ENCODE measurements at places on chromosomes 5 and 9.

- DNase-seq, result no peak
Observed at GRCh38 chr5:61813361-61813760, 481.3 kb downstream of the ZSWIM6 start.

- no peak for DNase-seq
Observed at GRCh38 chr5:114369680-114370417, 8.0 kb downstream of the KCNN2 start.

DNA sequence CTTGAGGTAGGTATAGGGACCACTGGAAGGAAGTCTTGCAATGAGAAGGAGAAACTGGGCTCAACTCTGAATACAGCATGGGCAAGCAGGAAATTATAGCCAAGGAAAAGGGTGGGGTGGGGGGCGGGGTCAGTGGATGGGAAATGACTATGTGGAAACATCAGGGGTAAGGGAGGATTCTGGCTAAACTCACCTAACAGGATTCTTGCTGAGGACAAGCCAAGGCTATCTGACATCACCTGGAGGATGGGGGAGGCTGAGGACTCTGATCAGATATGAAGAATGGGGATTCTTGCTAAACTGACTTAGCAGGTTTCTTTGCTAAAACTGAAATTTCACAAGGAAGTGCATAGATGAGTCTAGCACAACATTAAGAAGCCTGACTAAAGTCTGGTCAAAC is 40.8 kb downstream of the CTSL start:
- no peak for DNase-seq

DNA sequence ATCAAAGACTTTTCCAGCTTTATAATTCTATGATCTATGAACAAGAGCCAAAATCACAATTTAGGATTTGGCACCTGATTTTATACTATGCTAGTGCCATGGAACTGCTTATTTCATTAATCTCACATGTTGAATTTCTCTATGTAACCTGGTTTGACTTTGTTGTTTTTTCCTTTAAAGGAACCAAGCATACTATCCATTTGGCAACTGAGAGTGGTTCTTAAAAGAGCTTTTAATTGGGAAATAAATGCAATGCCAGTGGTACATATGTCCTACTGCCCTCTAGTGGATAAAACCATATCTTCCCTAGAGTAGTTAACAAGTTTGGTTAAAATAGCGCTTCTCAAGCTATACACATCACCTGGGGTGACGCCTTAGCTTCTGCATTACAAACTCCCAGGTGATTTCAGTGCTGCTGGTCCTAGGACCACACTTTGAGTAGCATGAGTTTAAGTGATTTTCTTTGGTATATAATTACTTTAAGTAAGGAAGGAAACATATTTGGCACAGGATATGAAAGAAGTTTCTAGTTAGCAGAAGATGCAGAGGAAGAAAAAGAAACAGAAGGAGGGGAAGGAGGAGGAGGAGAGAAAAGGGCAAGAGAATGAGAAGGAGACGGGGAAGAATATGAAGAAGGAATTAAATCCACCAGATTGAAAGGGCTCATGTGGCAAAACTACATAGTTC is 56.8 kb downstream of the FGF10 start:
- DNase-seq, result no peak

DNA sequence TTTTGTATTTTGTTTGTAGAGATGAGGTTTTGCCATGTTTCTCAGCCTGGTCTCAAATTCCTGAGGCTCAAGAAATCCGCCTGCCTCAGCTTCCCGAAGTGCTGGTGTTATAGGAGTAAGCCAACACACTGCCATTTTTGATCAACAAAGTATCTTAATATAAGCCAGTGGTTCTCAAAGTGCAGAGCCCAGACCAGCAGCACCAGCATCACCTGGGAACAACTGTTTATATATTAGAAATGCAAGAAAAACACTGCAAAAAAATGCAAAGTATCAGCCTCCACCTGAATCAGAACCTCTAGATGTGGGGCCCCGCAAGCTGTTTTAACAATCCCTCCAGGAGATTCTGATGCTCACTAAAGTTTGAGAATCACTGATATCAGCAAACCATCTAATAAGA is 6.2 kb downstream of the IL17B start:
- no peak for DNase-seq

DNA sequence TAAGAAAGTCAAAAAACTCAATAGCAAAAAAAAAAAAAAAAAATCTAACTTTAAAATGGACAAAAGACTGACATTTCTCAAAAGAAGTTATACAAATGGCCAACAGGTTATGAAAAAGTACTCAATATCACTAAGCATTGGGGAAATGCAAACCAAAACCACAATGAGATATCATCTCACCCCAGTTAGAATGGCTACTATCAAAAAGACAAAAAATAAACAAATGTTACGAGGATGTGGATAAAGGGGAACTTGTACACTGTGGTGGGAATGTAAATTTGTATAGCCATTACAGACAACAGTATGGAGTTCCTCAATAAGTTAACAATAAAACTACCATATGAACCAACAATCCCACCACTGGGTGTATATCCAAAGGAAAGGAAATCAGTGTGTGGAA is 37.2 kb downstream of the ENC1 start:
- DNase-seq, result no peak

DNA sequence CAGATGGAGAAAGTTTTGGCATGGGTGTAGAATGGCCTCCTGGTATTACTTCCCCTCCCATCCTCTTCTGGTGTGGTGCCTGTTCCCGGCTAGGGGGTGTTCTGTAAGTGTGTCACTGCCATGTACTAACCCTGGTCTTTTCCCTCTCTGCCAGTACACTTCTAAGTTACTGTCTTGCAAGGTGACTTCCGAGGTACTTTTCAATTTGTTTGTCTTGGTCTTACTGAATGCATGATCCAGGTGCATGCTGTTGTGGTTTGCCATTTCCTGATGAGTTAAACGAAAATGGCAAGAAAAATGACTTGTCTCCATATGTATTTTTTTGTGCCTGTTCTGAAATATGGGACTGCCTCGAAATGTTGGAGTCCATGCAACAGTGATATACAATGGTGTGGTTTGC is 46.0 kb downstream of the C9orf152 start:
- no peak for DNase-seq

DNA sequence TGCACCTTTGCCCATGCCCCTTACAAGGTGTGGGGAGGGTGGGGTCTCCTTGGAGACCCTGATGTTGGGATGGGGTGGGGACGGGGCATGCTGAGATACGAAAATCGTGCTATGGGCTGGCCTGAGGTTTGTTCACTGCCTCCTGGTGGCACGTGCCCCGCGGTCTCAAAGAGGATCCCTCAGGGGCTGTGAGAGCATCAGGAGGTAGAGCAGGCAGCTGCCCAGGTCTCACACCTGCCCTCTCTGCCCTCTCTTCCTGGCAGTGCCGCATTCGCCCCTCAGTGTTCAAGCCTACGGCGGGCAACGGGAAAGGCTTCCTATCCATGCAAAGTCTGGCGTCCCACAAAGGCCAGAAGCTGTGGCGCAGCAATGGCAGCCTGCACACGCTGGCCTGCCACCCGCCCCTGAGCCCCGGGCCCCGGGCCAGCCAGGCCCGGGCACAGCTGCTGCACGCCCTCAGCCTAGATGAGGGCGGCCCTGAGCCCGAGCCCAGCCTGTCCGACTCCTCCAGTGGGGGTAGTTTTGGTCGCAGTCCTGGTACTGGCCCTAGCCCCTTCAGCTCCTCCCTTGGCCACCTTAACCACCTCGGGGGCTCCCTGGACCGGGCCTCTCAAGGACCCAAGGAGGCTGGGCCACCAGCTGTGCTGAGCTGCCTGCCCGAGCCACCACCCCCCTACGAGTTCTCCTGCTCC is 6.7 kb downstream of the N4BP3 start:
- DNase-seq, result no peak

DNA sequence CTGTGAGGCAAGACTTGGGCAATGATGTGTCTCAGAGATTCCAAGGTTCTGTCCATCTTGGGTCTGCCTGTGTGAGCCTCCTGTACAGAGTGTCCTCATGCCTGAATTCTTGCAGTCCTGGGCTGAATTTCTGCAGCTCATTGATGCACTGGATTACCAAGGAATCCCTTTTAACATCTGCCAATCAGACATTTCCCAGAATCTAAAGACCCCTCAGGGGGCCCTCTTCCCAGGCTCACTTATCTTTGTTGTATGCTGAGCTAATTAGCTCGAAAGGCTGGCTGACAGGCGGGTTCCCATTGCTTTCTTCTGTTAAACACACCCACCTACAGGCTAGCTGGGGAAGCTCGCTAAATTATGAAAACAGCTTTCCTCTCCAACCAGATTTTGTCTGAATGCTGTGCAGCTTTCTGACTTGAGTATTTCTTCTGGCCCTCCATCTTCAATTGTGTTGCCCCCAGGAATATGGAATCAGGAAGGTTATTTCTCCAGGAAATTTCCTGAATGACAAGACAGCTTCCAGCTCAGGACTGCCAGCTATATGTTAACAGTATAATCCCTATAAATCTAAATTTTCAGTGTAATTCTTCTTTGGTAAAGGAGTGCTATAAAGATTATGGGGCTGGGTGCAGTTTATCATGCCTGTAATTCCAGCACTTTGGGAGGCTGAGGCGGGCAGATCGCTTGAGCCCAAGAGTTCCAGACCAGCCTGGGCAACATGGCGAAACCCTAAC is at the start of gene LIX1:
LIX1 (minus strand) TSS at position 91 of the 734 bp plus-strand sequence; CDS start at position 56, 35 bp downstream.
- DNase-seq, result peak; percentile 18

DNA sequence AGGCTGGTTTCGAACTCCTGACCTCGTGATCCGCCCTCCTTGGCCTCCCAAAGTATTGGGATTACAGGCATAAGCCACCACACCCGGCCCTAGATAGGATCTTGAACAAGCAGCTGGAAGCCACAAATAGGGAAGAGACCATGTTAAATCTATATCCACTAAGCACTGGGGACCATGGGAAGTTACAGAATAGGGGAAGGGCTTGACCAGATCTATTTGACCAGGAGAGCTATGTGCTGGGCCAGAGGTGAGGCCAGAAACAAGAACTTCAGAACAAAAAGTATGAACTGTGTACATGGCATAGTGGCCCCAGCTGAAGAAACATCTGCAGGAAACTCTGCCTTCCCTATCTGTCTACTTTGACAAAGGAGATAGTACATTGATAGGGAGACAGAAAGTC is 10.8 kb downstream of the KLF4 start:
- no peak for DNase-seq

GRCh38 chr9:112605518-112605917 is 112.4 kb downstream of the INIP start:
- DNase-seq, result no peak

DNA sequence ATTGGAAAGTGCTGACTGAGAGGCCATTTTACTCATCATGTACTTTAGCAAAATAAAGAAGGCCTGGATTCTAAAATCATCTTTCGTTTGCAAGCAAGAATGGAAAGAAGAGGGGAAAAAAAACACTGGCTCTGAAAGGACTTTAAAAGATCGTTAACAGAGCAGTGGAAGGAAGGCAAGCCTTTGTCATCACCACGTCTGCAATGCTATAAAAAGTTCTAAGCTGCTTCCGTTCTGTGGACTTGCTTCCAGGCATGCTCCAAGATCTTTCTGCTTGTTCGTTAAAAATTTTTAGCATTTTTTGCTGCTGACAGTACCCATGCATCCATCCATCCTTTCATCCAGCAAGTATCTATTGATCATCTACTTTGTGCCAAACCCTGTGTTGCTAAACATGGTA is 226.5 kb downstream of the GABBR2 start:
- no peak for DNase-seq

DNA sequence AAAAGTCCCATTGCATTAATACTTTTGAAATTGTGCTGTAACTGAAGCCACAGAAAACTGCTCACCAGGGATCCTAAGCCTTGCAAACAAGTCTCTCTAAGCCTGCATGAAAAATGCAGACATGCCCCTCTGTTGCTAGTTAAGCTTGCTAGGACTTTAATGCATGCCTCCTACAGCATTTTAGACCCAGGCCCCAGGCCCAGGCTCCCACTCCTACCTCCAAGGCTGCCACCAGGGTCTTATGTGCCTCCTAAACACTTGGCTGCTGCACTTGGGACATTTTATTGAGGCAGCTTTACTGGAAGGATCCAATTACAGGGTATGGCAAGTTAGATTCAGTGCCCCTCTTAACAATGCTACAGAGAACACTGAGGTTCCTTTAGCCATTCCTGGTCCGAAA is 467.3 kb upstream of the CLINT1 start:
- no peak for DNase-seq

- DNase-seq, result no peak
Observed at GRCh38 chr5:73039082-73039481, 81.3 kb upstream of the TMEM171 start.

- no peak for DNase-seq
Observed at GRCh38 chr9:132631685-132632084, 38.1 kb downstream of the DDX31 start.

DNA sequence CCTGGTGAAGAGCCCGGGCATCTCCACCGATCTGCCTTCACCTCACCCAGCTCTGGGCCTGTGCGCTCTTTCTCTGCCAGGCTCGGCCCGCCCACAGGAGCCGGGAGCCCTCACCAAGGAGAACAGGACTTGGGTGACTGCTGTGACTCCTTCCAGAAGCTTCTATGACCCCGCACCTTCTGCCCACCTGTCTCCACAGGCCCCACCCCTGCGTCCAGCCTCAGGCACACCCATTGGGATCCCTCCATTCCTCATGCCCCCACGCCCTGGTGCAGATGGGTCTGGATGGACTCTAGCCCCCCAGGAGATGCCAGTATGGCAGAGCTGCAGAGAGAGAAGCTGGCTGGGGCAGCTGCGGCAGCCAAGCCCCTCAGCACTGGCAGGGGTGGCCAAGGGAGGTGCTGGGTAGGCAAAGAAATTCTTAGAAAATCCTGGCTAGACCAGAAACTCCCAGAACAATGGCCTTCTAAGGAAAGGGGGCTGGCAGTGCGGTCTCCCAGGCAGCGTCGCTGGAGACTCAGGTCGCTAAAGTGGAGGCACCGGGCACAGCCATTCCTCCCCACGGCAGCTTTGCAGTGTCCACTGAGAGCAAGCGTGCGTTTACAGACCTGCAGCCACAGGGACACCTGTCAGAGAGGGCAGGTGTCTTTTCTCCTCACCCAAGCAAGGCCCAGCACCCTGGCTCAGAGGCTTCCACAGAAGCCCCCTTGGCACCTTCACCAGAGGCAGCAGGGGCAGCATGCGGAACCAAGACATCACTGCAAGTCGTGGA is 17.3 kb downstream of the LPCAT1 start:
- DNase-seq, result no peak

GRCh38 chr9:106468431-106468830 is 394.5 kb upstream of the ZNF462 start:
- DNase-seq, result no peak

- no peak for DNase-seq
Observed at GRCh38 chr5:32880796-32881195, 169.7 kb downstream of the NPR3 start.

DNA sequence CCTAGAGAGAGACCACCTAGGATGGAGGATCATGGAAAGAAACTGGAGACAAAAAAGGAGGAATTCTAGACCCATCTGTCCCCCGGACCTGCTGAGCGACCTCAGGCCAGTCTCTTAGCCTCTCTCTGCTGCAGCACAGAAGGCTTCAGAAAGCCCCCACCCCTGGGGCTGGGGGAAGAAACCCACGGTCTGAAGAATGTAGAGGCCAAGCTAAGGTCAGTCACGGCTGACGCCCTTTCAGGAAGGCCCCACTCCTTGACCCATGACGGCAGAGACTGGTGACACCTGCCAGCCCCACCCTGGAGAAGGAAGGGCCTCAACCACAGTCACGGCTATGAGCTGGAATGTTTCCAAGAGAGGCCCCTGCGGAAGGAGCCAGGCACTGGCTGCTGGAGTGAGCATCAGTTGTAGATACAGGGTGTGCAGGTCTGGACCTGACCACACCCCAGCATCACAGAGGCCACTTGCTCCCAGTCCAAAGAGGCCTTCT is 120.5 kb upstream of the BOD1 start:
- DNase-seq, result no peak

GRCh38 chr5:56069652-56070226 is 75.0 kb upstream of the IL6ST start:
- no peak for DNase-seq

GRCh38 chr5:151222790-151223446 is 974 bp downstream of the CCDC69 start:
- DNase-seq, result no peak

GRCh38 chr9:99962680-99963261 is 56.3 kb downstream of the STX17 start:
- no peak for DNase-seq

Measured in NCI-H187 (cell line).